Activated naive CD4-positive, alpha-beta T cell (primary cell): ENCODE measurements at places on chromosomes 5 and 9.

- no peak for DNase-seq
These were observed 144.5 kb upstream of the FTMT start for GRCh38 chr5:121707178-121707577.

DNA sequence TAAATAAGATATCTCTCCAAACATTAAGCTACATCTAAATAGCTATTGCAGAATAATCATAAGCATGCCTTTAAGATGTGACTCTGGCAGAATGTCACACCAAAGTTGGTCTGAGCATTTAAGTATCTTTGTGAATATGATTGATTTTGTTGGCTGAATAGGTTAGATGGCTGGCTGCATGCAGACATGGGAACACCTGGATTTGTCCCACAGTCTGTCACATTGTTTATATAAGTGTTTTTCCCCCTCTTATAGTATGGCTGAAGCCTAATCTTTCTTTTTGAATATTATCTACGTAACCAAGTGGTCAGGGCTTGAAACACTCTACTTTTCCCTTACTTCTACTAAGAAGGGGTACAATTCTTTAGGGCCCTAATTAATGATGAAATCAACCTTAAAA lies 36.2 kb downstream of the PCSK1 start:
- no peak for DNase-seq

- no peak for DNase-seq
These were observed 103.5 kb downstream of the SPRY4 start for GRCh38 chr5:142221091-142221860.

DNA sequence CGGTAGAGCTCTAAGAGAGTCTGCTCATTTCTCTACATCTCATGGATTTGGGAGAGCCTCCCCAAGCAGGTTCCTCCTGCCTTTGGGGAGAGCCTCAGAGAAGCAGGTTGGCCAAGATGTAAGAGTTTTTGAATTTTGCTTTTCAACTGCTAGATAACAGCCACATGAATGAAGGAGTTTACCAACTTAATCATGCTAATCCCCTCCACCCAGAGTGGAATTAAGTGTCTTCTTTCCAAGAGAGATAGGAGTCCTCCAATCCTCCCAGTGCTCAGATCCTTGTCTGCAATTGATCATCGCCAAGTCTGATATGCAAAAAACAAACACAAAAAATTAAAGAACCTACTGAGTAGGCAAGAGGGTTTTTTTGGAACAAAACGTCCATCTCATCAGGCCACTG lies 99.4 kb upstream of the MAP3K1 start:
- no peak for DNase-seq
